ENCODE measurements at places on chromosomes 4 and X.

- DNase-seq = no peak
Observed at GRCh38 chr4:19455850-19456602, 795.7 kb upstream of the SLIT2 start.

DNA sequence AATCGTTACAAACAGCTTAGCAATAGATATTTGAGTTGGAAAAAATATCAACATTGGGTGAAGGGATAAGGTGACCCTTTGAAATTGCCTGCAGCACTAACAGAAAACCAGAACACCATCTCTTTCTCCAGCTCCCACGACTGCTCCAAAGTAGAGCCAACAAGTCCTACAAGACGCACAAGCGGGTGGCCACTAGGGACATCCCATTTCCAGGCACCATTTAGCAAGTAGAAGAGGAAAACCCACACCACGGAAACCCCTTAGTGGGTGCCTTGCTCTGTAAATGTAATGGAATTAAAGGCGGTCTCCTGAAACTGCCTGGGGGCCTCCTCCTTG, 1.9 kb downstream of the ARHGAP6 start:
- DNase-seq = no peak

GRCh38 chr4:147782087-147782781, 50.3 kb downstream of the ARHGAP10 start:
- no peak for DNase-seq

GRCh38 chr4:162837679-162838078, 329.0 kb downstream of the NAF1 start:
- no peak for DNase-seq

DNA sequence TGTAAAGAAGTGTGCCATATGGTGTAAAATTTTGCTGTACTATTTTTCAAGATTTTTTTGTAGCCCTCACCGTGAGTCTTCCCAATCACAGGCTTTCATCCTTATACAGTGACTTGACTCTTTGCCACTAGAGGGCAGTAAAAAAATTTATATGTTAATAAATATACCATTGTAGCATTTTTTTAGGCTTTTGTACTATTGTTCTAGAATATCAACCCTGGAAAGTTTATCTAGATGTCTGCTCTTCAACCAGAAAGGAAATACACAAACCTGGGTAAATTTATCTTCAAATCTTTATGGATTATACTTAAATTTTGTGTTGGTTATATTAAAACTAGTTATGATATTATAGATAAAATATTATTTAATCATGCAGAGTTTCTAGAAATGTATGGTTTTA, 235.3 kb downstream of the TENM3 start:
- DNase-seq = no peak

- peak; percentile 34 for DNase-seq
Observed at GRCh38 chrX:154735695-154736393, 15.0 kb downstream of the GAB3 start.

GRCh38 chrX:106948641-106949040, 28.4 kb downstream of the CLDN2 start:
- no peak for DNase-seq

DNA sequence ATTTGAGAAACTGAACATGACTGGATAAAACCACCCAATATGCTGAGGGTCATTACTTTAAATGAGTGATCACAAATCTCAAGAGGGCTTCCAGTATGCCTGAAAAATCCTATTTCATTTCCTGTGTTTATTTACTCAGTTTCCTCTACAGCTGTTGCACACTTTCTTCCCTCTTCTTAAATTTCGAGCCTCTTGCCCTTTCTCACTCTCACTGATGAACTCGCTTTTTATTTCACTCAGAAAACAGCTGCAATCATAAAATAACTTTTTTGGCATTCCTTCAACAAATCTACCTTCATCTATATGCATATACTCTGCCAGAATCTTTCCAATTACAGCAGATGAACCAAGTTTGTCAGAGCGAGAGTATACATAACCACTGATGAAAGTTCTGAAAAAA, 101.3 kb downstream of the EIF4E start:
- DNase-seq = no peak

DNA sequence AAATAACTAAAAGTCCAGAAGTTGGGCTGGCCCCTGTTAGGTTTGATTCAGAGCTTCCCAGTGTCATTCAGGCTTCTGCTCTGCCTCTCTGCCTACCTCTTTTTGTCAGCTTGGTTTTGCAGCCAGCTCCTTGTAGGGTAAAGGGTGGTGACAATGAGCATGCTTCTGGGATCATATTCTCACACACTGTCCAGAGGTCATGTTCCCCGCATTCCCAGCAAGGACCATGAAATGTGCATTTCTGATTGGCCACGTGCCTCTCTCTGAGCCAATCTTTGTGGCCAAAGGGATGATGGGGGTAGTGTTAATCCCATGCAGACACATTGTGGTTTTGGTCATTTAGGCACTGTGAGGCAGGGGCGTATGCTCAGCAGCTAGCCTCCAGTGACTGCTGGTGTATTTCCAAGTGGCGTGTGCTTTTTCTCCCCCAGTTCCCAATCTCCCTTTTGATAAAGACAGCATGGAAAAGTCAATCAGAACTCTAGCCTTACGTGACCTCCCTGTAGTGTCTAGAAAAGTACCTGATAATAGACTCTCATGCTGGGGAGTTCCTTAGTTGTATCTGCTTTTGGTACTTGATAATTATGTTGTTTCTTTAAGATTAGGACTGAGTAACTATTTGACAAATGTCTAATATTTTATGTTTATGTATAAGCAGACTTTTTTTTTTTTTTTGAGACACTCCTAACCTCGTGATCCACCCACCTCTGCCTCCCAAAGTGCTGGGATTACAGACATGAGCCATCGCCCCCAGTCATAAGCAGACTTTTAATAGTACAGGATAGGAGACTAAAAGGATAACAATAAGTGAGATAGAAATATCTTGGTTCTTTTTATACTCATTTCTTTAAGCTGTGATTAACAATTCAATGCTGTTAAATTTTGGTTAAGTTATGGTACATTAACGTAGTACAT, 57.8 kb downstream of the KIAA0232 start:
- DNase-seq = no peak

- no peak for DNase-seq
Observed at GRCh38 chr4:152016303-152016620, 255.5 kb upstream of the GATB start.

DNA sequence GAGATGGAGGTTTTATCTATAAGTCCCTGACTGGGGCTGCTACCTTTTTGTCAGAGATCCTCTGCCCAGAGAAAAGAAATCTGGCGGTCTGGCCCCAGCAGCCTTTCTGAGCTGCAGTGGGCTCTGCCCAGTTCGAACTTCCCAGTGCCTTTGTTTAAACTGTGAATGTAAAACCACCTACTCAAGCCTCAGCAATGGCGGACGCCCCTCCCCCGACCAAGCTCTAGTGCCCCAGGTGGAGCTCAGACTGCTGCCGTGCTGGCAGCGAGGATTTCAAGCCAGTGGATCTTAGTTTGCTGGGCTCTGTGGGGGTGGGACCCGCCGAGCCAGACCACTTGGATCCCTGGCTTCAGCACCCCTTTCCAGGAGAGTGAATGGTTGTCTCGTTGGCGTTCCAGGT, 121.8 kb downstream of the TSPAN5 start:
- no peak for DNase-seq

GRCh38 chrX:17376431-17377077, 1.6 kb downstream of the NHS start:
- no peak for DNase-seq

GRCh38 chr4:47278631-47279030, 184.9 kb downstream of the COMMD8 start:
- no peak for DNase-seq

- no peak for DNase-seq
Observed at GRCh38 chr4:86203176-86203575, 156.7 kb downstream of the MAPK10 start.

GRCh38 chr4:43224559-43224958, 332.0 kb downstream of the GRXCR1 start:
- DNase-seq = no peak

- no peak for DNase-seq
Observed at GRCh38 chrX:39331082-39331704, 529.9 kb downstream of the MID1IP1 start.

DNA sequence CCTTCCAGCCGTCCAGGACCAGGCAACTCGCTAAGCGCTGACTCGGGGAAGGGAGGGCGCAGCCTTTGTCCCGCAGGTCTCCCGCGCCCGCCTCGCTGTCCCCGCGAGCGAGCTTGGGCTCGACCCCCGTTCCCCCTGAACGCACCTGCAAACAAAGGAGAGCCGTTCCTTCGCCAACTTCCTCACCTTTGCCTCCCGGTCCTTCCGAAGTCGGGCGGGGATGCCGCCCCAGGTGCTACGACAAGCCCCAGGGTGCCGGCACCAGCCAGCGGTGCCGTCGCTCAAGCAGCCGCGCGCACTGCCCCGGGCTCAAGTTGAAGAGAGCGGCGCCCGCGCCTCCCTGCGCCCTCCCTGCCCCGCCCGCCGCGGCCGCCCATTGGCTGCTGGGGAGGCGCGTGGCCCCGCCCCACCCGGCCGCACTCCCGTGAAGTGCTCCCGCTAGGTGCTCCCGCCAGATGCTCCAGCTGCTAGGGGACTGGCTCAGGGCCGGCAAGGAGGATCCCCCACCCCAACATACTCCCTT, 107.1 kb downstream of the NSUN7 start:
- DNase-seq = peak; percentile 53

- no peak for DNase-seq
Observed at GRCh38 chr4:150570862-150571261, 11.1 kb upstream of the MAB21L2 start.

DNA sequence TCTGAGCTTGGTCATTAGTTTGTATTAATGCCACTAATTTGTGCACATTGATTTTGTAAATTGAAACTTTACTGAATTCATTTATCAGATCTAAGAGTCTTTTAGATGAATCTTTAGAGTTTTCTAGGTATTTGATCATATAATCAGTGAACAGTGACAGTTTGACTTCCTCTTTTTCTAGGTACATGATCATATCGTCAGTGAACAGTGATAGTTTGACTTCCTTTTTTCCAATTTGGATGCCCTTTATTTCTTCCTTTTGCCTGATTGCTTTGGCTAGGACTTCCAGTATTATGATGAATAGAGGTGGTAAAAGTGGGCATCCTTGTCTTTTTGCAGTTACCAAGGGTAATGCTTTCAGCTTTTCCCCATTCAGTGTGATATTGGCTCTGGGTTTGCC, 421.4 kb upstream of the CPXCR1 start:
- DNase-seq = no peak

DNA sequence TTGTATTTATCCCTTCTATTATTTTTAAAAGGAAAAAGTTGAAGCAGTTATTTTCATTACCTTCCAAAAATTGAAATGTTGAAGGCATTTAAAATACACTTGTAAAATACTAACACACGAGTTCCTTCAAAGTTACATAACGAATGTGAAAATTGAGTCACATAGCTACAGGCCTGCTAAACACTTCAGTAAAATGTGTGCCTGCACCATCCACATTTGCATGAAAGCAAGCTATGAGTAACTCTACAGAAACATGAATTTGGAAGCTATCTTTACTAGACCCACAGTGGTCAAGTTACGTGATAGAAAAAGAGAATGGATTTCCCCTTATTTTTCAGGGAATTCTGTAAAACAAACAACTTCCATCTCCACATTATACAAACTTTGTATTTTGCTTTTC, 1148.8 kb upstream of the PCDH7 start:
- DNase-seq = no peak

GRCh38 chr4:155705664-155706063, 39.0 kb downstream of the GUCY1A1 start:
- peak; percentile 79 for DNase-seq

GRCh38 chrX:857376-857775, 226.8 kb downstream of the SHOX start:
- no peak for DNase-seq

GRCh38 chrX:1657367-1658070, 42.7 kb downstream of the ASMT start:
- no peak for DNase-seq

DNA sequence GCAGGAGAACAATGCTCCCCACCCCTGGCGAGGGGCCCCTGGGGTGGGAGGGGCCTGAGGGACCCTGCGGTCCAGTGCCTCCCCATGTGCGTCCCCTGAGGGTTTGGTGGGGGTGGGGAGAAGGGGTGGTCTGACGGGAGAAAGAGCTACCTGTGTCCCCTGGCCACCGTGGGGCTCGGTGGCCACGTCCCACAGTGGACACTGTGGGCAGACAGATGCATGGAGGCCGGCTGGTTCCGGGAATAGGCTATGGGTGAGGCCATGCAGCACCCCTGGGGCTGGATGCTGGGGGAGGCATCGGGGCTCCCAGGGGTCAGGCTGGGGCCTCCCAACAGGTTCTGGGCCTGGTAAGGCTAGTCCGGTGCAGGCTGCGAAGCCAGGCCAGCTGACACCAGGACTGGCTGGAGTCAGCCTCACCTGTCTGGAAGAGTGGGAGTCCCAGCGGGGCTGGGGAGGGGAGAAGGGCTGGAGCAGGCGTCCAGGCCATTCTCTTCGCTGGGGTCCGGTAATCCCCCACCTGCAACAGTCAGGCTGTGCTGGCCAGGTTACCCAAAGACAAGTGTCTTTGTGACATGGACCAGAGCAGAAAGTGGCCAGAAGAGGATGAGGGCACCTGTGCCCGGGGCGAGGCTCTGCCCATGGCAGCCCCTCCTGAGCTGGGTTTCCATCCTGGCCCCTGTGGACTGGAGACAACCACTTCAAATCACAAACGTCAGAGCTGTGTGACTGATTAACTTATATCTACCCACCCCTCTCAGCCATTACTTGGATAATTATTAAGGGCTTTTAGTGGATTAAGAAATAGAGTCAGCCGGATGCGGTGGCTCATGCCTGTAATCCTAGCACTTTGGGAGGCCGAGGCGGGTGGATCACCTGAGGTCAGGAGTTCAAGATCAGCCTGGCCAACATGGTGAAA, 1.4 kb upstream of the FAM53A start:
- no peak for DNase-seq

- DNase-seq = no peak
Observed at GRCh38 chrX:11575332-11575731, 90.4 kb downstream of the ARHGAP6 start.

DNA sequence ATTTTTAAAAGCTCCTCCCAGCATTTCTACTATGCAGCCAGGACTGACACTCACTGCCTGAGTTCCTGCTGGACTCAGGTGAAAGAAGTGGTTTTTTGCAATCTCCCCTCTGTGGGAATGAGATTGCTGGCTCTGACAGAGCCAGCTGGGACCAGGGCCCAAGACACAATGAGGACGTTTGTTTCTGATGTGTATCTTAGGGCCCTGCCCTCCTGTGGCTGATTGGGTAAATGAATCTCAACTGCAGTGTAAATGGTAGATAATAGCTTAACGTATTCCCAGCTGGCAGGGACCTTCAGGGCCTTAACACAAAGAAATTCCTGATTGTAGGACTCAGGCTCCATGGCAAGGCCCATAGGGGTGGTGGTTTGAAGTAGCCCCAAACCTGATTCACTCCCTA, 85.8 kb upstream of the PRPS1 start:
- no peak for DNase-seq

All from mucosa of gallbladder (tissue), 1 donor.